GM12892 (cell line): ENCODE measurements at places on chromosomes 2 and 18.

GRCh38 chr2:8986327-8986976 lies 17.0 kb downstream of the MBOAT2 start:
- no peak for DNase-seq

DNA sequence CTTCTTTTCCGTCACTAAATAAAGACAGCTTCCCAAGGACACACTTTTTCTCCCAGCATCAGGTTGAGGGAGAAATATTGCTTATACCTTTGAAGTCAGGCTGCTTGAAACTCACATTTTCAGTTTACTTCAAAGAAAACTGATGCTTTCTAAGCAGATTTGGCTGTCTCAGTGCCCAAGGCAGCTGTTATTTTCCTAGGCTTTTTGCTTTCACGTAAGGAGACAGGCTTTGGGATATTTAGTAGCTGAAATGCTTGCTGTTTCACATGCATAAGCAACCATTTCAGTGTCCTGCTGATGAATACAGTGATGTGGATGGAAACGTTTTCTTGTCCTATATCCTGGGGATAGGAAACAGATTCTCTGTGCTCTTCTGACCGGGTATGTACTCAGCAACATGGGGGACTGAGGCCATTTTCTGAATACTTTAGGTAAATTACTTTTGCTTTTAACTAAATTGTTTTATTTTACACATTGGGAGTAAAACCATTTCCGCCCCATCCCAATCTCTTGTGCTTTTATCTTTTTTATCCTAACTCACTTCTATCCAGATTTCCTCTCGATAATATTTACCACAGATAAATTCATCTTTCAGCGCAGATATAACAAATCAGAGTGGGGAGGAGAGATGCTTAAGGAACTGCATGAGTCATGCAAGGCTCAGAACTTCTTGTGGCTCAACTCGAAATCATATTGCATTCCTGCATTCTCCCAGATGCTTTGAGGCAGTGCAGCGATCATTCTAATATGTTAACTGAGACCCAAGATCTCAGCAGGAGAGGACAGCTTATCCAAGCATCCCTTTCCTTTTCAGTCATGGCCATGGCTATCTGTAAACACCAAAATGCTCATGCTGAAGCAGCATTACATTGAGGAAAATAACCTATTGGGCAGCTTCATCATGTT lies 22.2 kb downstream of the GALR1 start:
- no peak for DNase-seq

GRCh38 chr2:130768191-130768855 lies 13.0 kb downstream of the AMER3 start:
- DNase-seq = no peak

- no peak for DNase-seq
Observed at GRCh38 chr18:80202264-80202998, 44.9 kb downstream of the PARD6G start.

- DNase-seq = no peak
Observed at GRCh38 chr2:86807468-86808275, 17.0 kb upstream of the CD8A start.

DNA sequence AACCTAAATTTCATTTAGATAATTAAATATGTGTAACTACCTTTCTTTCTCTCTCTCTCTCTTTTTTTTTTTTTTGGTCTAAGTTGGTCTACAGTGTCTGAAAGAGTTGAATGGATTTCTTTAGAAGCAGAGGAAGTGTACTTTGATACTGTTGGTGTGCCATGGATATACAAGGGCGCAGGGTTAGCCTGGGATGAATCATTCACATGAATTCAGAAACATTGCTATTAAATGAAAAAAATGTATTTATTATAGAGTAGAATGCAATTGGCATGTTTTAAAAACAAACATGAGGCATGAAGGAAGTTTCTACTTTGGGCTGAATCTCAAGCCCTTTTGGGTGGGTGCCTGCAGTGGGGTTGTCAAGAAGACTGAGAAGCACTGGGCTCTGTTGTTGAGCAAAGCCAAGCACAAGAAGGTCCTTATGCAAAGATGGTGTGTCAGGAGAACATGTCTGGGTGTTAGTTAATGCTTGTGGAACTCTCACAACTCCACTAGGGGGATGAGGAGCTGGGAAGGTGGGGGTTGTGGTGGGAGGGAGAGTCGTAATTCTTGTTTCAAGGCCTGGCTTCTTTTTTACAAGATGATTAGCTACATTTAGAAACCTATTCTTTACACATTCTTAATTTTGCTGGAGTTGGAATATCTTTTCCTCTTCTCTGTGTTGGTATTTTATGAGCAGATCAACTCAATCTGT lies 57.9 kb downstream of the LYPD6 start:
- DNase-seq = no peak

GRCh38 chr18:3513481-3513880 lies 63.5 kb downstream of the TGIF1 start:
- no peak for DNase-seq

DNA sequence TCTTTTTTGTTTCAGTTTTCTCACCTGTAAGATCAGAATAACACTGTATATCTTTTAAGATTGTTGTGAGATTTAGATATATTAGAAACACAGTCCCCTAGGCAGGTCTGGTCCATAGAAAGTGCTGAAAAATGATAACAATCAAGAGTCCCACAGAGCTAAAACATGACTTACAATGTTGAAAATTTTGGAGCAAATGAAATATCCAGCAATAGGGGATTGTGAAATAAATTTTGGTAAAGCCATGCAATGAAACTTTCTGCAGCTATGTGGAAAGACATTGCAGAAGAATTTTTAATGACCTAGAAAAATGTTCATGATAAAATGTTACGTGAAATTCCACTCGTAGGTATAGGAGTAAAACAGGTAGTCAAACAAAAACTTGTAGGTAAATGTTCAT lies 127.6 kb upstream of the SERPINE2 start:
- DNase-seq = no peak

- DNase-seq = no peak
Observed at GRCh38 chr2:100000915-100001707, 141.3 kb downstream of the AFF3 start.

GRCh38 chr2:222315443-222316121 lies 16.8 kb upstream of the PAX3 start:
- DNase-seq = no peak

GRCh38 chr18:33923980-33924379 lies 300.7 kb downstream of the NOL4 start:
- DNase-seq = no peak

GRCh38 chr18:3454365-3455089 lies 4.6 kb downstream of the TGIF1 start:
- no peak for DNase-seq

DNA sequence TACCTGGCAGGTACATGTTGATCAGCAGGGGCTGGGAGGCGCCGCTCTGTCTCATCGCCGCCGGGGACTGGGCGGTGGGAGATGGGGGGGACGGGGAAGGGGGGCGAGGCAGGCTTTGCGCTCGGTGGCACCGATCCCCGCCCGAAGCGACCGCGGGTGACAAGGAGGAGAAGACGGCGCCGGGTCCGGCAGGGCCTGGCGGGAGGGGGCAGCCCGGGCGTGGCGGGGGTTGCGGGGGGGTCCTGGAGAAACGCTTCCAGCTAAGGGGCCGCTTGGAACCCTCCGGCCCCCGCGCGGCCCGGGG lies at the start of gene FEV:
FEV (minus strand) TSS at position 164 of the 304 bp plus-strand sequence; CDS start at position 55, 109 bp downstream.
- no peak for DNase-seq

GRCh38 chr2:36672199-36672598 lies 24.3 kb upstream of the VIT start:
- no peak for DNase-seq

DNA sequence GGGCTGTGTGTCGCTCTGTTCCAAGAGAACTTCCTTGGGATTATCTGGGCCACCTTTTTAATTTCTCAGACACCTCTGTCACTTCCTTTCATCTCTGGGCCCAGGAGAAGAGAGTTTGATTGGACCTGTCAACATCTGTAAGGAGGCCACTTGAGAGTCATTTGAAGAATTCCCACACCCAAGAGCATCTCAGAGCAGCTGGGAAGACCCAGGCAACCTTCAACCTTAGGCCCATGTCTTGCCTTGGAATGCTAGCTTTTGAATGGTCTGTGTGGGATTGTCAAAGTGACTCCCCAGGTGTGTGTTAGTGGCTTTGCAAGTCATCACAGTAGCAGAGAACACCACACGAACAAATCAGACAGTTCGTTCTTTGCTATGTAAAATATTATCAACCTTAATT lies 280.3 kb downstream of the CYRIA start:
- DNase-seq = no peak

- DNase-seq = no peak
Observed at GRCh38 chr18:79495591-79496071, 99.9 kb downstream of the NFATC1 start.

GRCh38 chr2:190420801-190421200 lies 12.6 kb downstream of the MFSD6 start:
- no peak for DNase-seq

GRCh38 chr2:111656894-111657293 lies 227.1 kb downstream of the ANAPC1 start:
- no peak for DNase-seq

DNA sequence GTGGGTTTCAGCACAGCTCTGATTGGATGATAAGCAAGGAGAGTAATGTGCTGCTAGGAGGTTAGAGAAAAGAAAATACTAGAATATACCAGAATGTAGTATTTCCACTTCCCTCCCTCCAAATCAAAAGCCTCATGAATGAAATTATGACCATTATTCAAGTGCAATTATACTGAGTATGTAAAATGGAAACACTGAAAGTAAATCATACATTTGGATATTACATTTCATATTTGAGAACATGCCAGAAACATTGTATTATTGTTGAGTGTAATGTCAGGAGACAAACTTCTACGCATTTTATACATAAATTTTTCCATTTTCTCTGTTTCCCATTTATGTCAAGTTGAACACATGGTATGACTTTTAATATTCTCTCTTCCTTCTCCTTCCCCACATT lies 942 bp upstream of the CETN1 start:
- DNase-seq = no peak

GRCh38 chr2:46963941-46964673 lies 48.5 kb upstream of the MCFD2 start:
- no peak for DNase-seq

GRCh38 chr2:133248264-133248663 lies 320.0 kb downstream of the NCKAP5 start:
- no peak for DNase-seq

GRCh38 chr2:8004250-8004681 lies 677.6 kb upstream of the ID2 start:
- no peak for DNase-seq

GRCh38 chr18:24214913-24215312 lies 76.1 kb downstream of the CABYR start:
- no peak for DNase-seq

- no peak for DNase-seq
Observed at GRCh38 chr2:213306316-213306942, 22.2 kb downstream of the SPAG16 start.

DNA sequence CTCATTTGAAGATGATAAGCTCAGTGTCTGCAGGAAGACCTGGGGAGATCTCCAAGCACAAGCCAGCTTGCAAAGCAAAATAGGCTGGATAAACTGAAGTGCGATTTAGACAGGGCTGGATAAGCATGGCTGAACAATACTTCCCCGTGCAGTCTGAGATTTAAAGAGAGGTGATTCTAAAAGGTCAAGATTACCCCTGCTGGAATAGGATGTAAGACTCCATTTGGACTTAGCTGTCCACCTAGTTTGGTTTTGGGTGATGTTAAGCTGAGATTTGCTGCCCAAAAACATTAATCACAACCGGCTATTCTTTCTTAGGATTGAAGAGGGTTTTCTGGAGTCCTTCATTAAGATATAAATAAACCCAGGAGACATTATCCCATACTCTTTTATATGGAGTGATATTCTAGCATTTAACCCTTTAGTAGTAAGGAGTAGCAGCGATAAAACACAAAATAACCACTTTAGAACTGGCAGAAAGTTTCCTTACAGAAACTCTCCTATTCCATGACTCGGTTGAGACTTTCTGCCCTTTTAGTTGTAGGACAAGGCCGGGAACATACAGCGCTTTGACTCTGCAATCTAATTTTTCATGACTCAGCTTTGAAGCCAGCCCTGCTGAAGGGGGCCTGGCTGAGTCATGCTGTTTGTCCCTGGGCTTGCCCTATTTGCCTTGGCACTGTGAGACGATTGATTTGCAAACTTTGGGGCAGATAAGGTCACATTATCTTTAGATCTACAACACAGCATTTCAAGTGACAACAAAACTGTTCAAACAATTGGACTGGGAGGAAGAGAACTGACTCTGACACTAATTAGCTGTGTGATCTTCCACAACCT lies 238.2 kb downstream of the GCA start:
- DNase-seq = no peak

GRCh38 chr2:109266998-109267854 lies 138.2 kb downstream of the SH3RF3 start:
- no peak for DNase-seq

GRCh38 chr2:55616551-55617174 lies 759 bp downstream of the PPP4R3B start:
- DNase-seq = peak; percentile 18

GRCh38 chr2:177265824-177266817 lies 1.6 kb upstream of the NFE2L2 start:
- DNase-seq = no peak

DNA sequence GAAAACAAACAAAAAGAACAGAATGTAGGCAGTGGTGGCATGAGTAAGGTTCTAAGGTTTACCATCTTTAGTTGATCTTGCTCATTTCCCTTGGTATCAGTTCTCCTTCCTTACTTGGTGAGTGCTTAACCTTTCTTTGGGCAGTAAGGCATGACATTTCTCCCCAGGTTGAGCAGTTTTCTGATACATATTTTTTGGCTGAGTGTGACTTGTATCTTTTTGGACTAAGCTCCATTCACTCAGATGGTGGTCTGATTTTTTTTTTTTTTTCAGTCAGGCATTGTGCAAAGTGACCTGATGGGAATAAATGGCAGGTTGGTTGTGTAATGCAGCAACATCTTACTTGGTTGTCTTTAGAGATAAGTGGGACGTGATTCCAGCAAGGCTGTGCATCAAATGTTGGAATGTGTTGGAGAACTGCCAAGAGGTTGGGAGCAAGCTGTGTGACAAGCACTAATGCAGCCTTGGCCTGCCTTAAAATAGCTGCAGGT lies 15.1 kb downstream of the SPTBN1 start:
- no peak for DNase-seq

DNA sequence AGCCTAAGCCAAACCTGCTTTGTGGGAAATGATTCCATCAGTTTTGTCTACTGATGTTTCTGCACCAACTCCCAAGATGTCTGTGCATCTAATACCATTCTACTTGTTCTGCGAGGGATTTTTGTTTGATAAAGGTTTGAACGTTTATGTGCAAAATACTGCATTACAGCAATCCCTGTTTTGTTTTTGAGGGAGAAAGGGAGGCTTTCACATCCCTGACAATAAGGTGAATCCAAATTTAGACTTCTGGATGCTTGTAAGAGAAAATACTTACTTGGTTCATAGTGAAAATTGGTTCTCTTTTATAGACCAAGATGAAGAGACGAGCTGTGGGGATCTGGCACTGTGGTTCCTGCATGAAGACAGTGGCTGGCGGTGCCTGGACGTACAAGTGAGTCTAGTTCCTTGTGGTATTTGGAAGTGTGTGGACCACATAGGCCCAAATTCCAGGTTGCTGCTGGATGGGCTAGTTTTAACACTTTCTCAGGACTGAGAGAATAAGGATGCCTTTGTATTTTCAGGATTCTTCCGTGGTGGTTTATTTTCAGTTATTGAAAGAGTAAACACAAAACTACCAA lies 1.1 kb downstream of the RPL37A start:
- no peak for DNase-seq

GRCh38 chr2:203799908-203800307 lies 67.7 kb upstream of the CTLA4 start:
- DNase-seq = no peak

GRCh38 chr18:43160509-43160908 lies 45.0 kb upstream of the RIT2 start:
- DNase-seq = no peak
